Neural progenitor cell (in vitro differentiated cells): ENCODE measurements at places on chromosomes 6 and 20. TPM values are rescaled to one million over a fixed set of nuclear protein-coding genes. Genes with fewer than 3 reads are reported as not detected.

HAO1 gene
- total RNA-seq = not detected in 2 replicates

KHDC1L gene
- 1.9 and 2.1 TPM in 2 replicates for total RNA-seq

FHL5 gene
- total RNA-seq = not detected in 2 replicates

EPPIN gene
- total RNA-seq = not detected in 2 replicates

CASP8AP2 gene
- 42.9 and 59.0 TPM in 2 replicates for total RNA-seq

FAM229B gene
- total RNA-seq = 14.1 and 32.2 TPM in 2 replicates

METTL24 gene
- 3.2 and 4.5 TPM in 2 replicates for total RNA-seq

RBM24 gene
- 17.3 and 27.6 TPM in 2 replicates for total RNA-seq

DNA sequence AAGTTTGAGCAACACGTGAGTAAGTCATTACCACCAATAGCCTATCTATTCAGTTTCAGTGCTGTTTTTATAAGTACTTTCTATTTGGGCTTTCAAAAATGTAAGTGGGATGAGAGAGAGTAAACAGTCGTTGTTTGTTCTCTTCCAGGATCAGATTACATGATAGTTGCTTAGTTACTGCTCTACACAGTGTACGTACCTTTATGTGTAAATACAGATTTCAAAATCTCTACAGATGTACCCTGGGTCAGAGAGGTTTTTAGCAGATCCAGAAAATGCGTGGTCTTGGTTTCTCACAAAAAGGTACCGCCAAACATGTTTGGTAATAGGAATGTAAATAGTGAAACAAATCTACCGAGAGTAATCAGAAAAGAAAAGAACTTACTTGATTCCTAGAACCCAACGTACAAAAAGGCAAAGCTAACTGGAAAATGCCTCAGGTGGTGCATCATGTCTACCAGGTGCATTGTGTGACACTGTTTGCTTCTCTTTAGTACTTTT lies 421.1 kb downstream of the BCKDHB start:
- DNase-seq = no peak
- peaks cover 7% of the 10 kb centered on the region for H3K4me1 ChIP-seq
- no peak overlapping the region for H3K4me3 ChIP-seq
- H3K27me3 ChIP-seq = no peaks in the 10 kb centered on the region
- H3K36me3 ChIP-seq = no peaks in the 10 kb centered on the region

GRCh38 chr6:17635568-17635967 lies 35.5 kb downstream of the FAM8A1 start:
- H3K4me3 ChIP-seq = no peak overlapping the region
- H3K36me3 ChIP-seq = peaks cover 27% of the 10 kb centered on the region
- no peak overlapping the region for H3K27ac ChIP-seq
- H3K4me1 ChIP-seq = no peaks in the 10 kb centered on the region
- no peaks in the 10 kb centered on the region for H3K27me3 ChIP-seq

DNA sequence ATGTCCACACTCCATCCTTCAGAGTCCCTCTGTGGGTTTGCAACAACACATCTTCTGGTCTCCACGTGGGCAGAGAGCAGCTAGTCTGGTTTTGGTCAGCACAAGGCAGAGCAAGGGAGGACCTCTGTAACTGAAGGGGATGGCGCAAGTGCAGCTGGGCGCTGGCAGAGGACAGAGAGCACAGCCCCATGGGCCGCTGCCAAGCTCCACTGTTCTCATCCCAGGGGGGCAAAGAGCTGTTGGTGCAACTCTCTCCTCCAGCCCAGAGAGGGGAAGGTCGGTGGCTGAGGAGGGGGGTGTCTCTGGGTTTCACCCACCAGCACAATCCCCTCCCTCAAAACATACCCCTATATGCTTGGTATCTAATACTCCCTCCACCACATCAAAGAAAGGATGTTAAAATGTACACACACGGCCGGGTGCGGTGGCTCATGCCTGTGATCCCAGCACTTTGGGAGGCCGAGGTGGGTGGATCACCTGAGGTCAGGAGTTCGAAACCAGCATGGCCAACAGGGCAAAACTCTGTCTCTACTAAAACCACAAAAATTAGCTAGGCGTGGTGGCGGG lies 9.1 kb downstream of the ATP9A start:
- no peak overlapping the region for H3K4me3 ChIP-seq
- DNase-seq = no peak
- H3K27me3 ChIP-seq = no peaks in the 10 kb centered on the region
- H3K4me1 ChIP-seq = peaks cover 5% of the 10 kb centered on the region
- H3K27ac ChIP-seq = no peak overlapping the region
- no peaks in the 10 kb centered on the region for H3K36me3 ChIP-seq

DNA sequence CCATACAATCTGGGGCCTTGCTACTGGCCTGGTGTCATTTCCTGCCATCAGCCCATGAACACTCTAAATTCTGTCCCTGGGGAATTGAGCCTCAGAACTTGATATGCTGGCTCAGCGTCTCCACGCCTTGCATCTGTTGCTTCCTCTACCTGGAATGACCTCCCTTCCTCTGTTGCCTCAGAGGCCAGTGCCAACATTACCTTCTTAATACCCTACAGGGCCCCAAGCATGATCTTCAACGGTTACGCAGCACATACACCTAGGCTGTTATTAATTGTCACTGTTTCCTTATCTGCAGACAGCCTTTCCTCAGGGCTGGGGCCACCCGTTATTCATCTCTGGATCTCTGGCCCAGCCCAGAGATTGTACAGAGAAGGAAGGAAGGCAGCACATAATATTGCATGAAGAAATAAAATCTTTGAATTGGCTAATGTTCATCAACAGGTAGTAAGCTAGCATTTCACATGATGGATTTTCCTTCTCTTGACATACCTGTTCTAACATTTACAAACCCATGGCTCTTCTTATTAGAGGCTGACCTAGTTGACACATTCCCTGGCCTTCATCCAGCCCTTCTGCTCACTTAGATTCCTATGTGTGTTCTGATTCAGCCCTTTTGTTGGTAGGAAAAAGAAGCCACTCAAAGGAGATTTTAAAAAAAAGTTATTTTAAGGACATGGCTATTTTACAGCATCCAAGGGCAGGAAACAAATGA lies 8.4 kb upstream of the RNF182 start:
- H3K4me1 ChIP-seq = peaks cover 27% of the 10 kb centered on the region
- H3K27me3 ChIP-seq = no peaks in the 10 kb centered on the region
- H3K4me3 ChIP-seq = no peak overlapping the region
- DNase-seq = no peak
- no peaks in the 10 kb centered on the region for H3K36me3 ChIP-seq

DNA sequence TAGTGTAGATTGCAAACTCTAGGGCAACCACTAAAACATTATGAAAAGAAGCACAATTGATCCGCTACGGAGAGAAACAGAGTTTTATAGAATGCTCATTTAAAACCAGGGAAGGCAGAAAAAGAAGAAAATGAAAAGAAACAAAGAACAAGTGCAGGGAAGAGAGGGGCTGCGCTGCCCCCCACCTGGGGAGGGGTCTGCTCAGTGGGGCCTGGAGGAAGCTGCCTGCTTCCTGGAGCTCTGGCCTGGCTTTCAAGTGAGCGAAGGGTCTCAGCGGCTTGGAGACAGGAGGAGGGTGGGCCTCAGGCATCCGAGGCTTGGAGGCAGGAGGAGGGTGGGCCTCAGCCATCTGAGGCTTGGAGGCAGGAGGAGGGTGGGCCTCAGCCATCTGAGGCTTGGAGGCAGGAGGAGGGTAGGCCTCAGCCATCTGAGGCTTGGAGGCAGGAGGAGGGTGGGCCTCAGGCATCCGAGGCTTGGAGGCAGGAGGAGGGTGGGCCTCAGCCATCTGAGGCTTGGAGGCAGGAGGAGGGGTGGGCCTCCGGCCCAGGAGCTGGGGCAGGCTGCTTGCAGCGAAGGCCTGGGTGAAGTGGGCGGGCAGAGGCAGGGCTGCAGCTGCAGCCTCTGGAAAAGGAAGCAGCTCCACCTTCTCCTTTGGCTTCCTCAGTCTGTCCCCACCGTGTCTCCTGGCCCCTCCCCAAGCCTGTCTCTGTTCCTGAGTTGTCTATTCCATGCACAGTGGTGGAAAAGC lies 406.3 kb downstream of the TAF4 start:
- H3K27me3 ChIP-seq = no peaks in the 10 kb centered on the region
- no peak overlapping the region for H3K4me3 ChIP-seq
- no peak overlapping the region for H3K27ac ChIP-seq
- DNase-seq = peak; percentile 49
- no peaks in the 10 kb centered on the region for H3K36me3 ChIP-seq
- H3K4me1 ChIP-seq = peaks cover 11% of the 10 kb centered on the region

GRCh38 chr20:19672498-19672897 lies 85.6 kb upstream of the RIN2 start:
- no peak for DNase-seq
- H3K27ac ChIP-seq = no peak overlapping the region
- no peaks in the 10 kb centered on the region for H3K27me3 ChIP-seq
- no peaks in the 10 kb centered on the region for H3K36me3 ChIP-seq

- H3K27ac ChIP-seq = no peak overlapping the region
- H3K4me3 ChIP-seq = no peak overlapping the region
- DNase-seq = peak; percentile 79
- H3K27me3 ChIP-seq = no peaks in the 10 kb centered on the region
- peaks cover 28% of the 10 kb centered on the region for H3K4me1 ChIP-seq
Observed at GRCh38 chr6:113050979-113051378, 703.8 kb downstream of the RFPL4B start.

GRCh38 chr6:73282871-73283270 lies 19.9 kb upstream of the KHDC1 start:
- no peaks in the 10 kb centered on the region for H3K36me3 ChIP-seq
- H3K27ac ChIP-seq = no peak overlapping the region
- no peak for DNase-seq

GRCh38 chr6:93751969-93752368 lies 332.6 kb upstream of the EPHA7 start:
- H3K4me3 ChIP-seq = no peak overlapping the region
- peaks cover under 1% of the 10 kb centered on the region for H3K4me1 ChIP-seq
- no peak overlapping the region for H3K27ac ChIP-seq
- no peaks in the 10 kb centered on the region for H3K27me3 ChIP-seq

DNA sequence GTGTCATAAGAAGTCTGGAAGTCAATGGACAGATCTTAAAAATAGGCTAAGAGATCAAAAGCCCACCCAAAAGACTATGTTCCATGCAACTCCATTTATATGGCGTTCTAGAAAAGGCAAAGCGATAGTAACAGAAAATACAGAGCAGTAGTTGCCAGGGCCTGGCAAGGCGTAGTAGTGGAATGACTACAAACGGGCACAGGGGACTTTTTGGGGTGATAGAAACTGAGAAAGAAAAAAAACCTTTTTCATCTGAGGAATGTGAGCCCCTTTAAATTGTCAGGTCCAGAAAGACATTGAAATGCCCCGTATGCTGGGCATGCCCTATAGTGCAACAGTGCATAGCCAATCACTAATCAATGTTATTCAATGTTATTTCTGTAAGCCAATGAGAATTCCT lies 47.2 kb upstream of the FAM50B start:
- H3K36me3 ChIP-seq = no peaks in the 10 kb centered on the region
- H3K27me3 ChIP-seq = no peaks in the 10 kb centered on the region
- DNase-seq = no peak
- no peak overlapping the region for H3K4me3 ChIP-seq
- H3K27ac ChIP-seq = no peak overlapping the region

GRCh38 chr20:44717986-44718385 lies 2.8 kb downstream of the CCN5 start:
- H3K36me3 ChIP-seq = no peaks in the 10 kb centered on the region
- no peak overlapping the region for H3K4me3 ChIP-seq
- no peaks in the 10 kb centered on the region for H3K4me1 ChIP-seq
- no peaks in the 10 kb centered on the region for H3K27me3 ChIP-seq
- DNase-seq = peak; percentile 37
- no peak overlapping the region for H3K27ac ChIP-seq

GRCh38 chr20:24851346-24852019 lies 97.6 kb upstream of the CST7 start:
- H3K27ac ChIP-seq = no peak overlapping the region
- DNase-seq = no peak
- no peaks in the 10 kb centered on the region for H3K36me3 ChIP-seq
- H3K4me3 ChIP-seq = no peak overlapping the region

- no peak overlapping the region for H3K4me3 ChIP-seq
- H3K27ac ChIP-seq = no peak overlapping the region
- no peak for DNase-seq
- no peaks in the 10 kb centered on the region for H3K36me3 ChIP-seq
- no peaks in the 10 kb centered on the region for H3K4me1 ChIP-seq
- H3K27me3 ChIP-seq = no peaks in the 10 kb centered on the region
Observed at GRCh38 chr20:56517211-56517610, 7.3 kb upstream of the FAM209A start.

DNA sequence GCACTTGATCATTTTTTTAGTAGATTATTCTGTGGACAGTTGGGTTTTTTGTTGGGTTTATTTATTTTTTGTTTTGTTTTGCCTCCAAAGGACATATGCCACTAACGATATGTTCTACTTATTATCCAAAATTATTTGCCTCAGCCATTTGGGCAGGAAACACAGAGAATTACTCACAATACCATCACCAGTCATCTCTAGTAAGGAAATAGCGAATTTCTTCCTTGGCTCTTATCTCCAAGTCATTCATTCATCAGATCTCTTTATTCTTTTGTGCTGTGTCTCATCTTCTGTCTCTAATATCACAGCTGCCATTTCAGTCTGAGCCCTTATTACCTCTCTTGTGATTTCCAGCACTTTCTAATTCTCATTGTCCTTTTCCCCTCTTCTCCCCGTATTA lies 130.4 kb upstream of the SMLR1 start:
- no peaks in the 10 kb centered on the region for H3K36me3 ChIP-seq
- H3K4me1 ChIP-seq = peaks cover 6% of the 10 kb centered on the region
- no peak overlapping the region for H3K27ac ChIP-seq
- no peak overlapping the region for H3K4me3 ChIP-seq

- DNase-seq = peak; percentile 84
- no peaks in the 10 kb centered on the region for H3K36me3 ChIP-seq
- peaks cover 12% of the 10 kb centered on the region for H3K4me1 ChIP-seq
Observed at GRCh38 chr6:1524040-1524480, 85.7 kb upstream of the FOXC1 start.

GRCh38 chr6:108782179-108783041 lies 65.8 kb upstream of the ARMC2 start:
- H3K27me3 ChIP-seq = peaks cover 45% of the 10 kb centered on the region
- no peaks in the 10 kb centered on the region for H3K36me3 ChIP-seq
- DNase-seq = peak; percentile 86
- H3K4me1 ChIP-seq = peaks cover 9% of the 10 kb centered on the region
- no peak overlapping the region for H3K27ac ChIP-seq
- peak overlapping the region; percentile 58 for H3K4me3 ChIP-seq

DNA sequence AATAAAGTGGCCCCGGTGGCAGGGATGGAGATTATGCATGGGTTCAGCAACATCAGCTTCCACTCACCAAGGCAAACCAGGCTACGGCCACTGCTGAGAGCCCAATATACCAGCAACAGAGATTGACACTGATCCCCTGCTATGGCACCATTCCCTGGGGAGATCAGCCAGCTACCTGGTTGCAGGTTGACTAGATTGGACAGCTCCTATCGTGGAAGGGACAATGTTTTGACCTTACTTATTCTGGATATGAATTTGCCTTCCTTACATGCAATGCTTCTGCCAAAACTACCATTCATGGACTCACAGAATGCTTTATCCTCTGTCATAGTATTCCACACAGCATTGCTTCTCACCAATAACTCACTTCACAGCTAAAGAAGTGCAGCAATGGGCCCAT lies 174.8 kb upstream of the TNFAIP3 start:
- DNase-seq = no peak
- H3K27ac ChIP-seq = no peak overlapping the region
- no peaks in the 10 kb centered on the region for H3K27me3 ChIP-seq
- peaks cover 8% of the 10 kb centered on the region for H3K4me1 ChIP-seq
- H3K4me3 ChIP-seq = no peak overlapping the region
